ENCODE measurements at places on chromosomes 16 and 17. TPM values are rescaled to one million over a fixed set of nuclear protein-coding genes. Genes with fewer than 3 reads are reported as not detected.

RPS6KB1 gene
- 9.3 TPM for total RNA-seq

ASGR2 gene
- total RNA-seq: not detected

WNT3 gene
- total RNA-seq: not detected

KRT12 gene
- total RNA-seq: not detected

MPO gene
- total RNA-seq: 1.8 TPM
